ENCODE measurements at places on chromosomes 16 and 17.

DNA sequence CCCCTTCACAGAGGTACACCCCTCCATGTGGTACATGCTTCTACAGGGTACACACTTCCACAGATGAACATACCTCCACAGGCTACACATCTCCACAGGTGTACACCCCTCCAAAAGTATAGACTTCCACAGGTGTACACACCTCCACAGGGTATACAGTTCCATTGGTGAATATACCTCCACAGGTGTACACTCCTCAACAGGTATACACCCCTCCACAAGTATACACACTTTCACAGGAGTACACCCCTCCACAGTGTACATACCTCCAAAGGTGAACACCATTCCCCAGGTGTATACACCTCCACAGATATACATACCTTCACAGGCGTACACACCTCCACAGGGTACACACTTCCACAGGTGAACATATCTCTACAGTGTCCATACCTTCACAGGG, 9.4 kb downstream of the FOXN1 start:
- DNase-seq = no peak

DNA sequence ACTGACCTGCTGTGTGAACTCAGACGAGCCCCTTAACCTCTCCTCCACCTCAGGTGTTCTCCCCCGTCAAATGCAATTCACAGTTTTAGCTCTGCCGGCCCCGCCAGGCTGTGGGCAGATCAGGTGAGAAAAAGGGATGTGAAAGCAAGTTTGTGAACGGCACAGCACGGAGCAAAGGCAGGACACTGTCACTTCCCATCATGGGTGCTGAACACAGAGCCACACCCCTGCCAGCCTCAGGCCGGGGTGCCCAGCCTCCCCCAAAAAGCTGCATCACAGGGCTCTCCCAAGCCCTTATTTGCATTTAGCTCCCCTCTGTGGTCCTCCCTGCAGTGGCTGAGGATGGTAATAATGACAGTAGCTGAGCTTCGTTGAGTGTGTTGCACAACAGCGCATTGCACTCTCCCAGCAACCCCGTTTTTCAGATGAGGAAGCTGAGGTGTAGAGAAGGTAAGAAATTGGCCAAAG, 88.8 kb upstream of the TNRC6C start:
- DNase-seq = no peak

GRCh38 chr16:75983741-75984381, 257.6 kb upstream of the CPHXL start:
- no peak for DNase-seq

- DNase-seq = no peak
These were observed 1.6 kb downstream of the LASP1 start for GRCh38 chr17:38871247-38872015.

GRCh38 chr17:42190491-42191274, 3.6 kb downstream of the GHDC start:
- DNase-seq = no peak

DNA sequence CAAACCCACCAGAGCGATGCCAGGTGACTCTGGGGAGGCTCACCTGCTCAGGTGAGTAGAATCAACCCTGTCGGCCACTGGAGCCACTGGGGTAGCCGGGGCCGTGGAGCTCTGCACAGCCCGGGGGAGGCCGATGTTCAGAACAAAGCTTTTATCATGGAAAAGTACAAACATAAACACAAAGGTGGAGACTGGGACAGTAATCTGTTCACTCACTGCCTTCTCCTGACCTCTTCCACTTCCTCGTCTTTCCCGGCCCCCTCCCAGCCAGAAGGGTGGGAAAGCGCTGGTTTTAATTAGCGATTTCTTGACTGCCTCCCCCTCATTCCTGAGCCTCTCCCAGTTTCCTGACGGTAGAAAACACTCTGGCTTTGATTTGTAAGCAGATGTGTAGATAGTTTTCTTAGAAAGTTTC, 9.8 kb upstream of the TEX19 start:
- no peak for DNase-seq

GRCh38 chr16:15398618-15399316, 3.2 kb downstream of the MPV17L start:
- DNase-seq = no peak

DNA sequence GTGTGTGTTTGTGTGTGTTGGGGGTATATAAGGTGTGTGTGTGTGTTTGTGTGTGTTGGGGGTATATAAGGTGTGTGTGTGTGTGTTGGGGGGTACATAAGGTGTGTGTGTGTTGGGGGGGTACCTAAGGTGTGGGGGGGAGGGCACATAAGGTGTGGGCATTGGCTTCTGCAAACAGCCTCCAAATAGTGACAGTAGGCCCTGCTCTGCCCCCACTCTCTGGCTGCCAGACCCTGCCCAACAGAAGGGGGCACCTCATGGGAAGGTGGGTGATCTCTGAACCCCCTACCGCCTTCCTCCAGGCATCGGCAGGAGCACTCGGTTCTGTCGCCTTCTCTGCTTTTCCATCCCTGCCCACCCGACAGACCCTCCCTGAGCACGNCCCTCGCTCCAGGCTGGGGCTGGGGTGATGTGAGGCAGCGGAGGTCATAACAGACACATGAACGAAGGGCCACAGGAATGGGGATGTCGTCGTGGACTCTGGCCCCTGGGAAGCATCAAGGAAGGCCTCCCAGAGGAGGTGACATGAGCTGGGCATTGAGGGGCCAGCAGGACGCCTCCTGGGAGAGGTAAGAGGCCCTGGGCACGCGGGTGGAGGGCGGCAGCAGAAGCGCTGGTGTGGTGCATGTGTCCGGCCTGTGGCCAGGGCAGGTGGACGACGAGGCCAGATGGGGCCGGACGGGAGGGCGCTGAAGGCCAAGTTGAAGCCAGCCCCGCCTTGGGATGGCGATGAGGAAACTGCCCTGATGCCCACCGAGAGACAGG, 136.6 kb upstream of the RPH3AL start:
- DNase-seq = no peak

DNA sequence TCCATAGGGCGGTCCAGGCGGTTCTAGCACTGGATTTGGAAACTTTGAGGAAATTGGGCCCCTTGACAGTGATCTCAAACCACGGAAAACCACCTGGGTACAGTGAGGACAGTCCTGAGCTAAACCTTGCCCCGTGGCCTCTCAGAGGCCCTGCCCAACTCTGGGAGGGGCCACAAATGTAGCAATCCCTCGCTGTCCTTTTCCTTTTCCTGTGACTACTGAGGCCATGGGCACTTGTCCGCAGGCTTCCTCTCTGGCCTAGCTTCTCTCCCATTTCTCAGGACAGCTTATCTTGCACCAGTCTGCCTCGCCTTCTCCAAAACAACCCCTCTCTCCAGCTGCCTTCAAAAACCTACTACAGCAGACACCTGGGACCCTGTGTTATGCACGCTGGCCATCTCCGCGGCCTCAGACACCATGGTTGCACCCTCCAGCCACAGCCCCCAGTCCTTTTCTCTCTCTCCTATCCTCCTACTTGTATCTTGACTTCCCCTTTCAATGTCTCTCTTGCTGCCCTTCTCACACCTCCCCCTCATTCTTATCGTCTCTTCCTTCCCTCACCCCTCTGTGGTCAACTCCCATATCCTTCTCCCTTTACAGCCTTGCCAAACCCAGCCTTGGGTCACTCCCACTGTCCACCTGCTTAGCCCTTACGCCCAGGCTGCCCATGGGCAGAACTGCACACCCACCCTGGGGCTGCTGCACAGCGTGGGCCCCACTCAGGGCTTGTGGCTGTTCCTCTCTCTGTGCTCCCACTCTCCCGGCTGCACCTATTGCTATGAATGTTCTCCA, 7.6 kb downstream of the SCPEP1 start:
- no peak for DNase-seq

DNA sequence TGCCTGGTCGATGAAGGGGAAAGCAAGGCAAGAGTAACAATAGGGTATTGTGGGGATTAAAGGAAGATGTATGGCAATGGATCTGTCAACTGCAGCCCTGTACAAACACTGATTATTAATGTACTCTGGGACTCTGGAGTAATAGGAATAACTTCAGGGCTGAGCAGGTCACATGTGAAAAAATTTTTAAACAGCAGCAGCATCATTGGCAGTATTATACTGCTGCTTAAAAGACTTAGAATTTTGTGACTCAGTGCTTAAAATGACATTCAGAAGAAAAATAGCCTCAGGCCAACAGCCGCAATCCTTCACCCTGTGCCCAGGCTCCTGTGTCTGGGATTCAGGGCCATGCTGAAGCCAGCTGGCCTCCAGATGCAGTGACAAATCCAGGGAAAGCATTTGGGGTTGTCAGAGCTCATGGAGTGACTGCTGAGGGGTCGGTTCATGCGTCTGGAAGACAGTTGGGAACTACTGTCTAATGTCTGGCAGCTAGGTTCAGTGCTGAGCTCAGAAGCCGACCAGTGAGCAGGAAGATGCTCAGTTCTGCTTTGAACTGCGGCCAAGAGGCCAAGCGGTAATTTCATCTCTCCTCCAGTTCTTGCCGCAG, 22.2 kb downstream of the TEX2 start:
- no peak for DNase-seq

GRCh38 chr17:55962951-55963401, 190.3 kb upstream of the ANKFN1 start:
- no peak for DNase-seq

DNA sequence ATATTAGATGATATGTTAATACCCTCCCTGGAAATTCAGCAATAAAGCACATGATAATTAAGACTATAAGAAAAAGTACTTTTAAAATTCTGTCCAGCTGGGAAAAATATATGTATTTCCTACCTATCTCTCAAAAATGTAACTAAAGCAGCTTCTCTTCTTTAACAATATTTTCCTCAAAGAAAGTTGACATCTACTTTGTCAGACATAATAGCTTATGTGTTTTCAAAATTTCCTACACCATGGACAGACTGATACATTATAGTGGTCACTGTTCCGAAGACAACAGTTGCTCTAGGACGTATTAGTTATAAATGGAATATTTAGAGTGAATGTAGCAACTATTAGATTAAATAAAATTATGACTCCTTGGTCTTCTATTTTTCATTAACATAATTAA, 131.4 kb upstream of the NACA2 start:
- DNase-seq = no peak

GRCh38 chr17:66076546-66077190, 115.3 kb downstream of the CEP112 start:
- no peak for DNase-seq

DNA sequence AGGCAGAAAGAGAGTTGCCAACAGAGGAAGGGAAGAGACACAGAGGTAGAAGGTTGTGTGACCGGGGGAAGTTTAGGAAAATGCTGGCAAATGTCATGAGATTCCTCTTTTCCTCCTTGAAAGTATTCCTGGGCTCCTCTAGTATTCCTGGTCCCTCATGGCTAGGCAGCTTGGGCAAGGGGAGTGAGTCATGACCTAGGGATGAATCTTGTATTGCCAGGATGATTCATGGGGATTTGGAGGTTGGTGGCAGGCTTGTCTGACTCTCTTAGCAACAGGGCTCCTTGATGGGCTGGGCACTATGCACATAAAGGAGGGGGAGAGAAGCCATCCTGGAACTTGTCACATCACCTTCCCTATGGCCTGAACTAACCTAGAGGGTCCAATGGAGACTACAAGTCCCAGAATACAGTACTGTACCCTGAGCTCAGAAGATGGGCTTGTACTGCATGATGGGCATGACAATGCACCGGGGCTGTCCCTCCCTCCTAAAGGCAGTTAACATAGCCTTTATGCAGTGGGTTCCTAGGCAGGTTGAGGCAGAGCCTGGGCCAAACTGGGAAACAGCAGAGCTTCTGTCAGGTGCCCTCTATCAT, 2.1 kb upstream of the SEZ6 start:
- no peak for DNase-seq

DNA sequence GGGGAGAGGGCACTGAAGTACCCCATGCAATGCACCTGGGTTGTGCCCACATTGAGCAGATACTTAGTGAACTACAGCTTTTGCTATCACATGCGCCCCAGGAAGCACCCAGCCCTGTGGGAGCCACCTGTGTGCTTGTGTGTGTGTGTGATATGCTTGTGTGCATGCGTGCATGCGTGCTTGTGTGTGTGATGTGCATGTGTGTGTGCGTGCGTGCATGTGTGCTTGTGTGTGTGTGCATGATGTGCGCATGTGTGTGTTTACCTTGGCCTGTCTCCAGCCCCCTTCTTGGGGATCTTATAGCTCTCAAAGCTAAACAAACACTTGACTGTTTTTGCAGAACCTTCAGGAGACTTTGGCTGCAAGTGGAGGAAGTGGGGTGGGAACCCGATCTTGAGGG, 841 bp downstream of the C16orf89 start:
- DNase-seq = no peak

DNA sequence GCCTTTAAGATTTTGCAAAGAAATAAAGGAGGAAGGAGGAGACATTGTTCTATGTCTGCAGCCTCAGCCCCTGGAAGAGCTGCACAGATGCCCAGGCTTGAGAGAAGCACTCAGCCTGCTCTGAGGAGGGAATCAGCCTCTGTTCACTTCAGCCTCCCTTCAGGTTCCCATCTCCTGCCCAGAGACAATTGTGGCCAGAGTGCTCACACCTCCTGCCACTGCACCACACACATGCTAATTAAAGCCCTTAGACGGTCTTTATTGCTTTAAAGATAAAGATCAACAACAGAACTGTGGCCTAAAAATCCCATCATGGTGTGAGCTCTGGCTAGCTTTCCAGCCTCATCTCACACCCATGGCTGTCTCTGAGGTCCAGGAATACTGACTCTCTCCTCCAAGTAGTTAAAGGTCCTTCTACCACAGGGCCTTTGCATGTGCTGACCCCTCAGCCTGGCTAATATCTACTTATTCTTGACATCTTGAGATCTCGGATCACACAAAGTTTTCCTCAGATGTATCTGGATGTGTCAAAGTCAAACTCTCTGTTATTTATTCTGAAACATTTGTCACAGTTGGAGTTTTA, 33.8 kb downstream of the CHD9NB start:
- DNase-seq = no peak

DNA sequence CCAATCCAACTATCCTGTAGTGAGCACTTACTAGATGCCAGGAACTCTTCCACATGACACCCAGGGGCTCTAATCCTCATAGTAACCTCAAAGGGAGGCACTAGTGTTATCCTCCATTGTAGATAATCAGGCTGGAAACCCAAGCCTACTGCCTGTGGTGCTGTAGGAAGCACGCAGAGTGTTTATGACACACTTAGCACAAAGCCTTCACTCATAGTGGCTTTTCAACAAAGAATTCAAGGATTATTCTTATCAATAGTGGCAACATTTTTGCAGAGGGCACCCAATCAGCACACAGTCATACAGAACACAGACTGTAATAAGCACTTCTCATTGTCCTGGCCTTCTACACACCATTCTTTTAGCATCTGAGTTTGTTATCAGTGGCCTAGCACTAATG, 18.5 kb upstream of the SOX9 start:
- no peak for DNase-seq

DNA sequence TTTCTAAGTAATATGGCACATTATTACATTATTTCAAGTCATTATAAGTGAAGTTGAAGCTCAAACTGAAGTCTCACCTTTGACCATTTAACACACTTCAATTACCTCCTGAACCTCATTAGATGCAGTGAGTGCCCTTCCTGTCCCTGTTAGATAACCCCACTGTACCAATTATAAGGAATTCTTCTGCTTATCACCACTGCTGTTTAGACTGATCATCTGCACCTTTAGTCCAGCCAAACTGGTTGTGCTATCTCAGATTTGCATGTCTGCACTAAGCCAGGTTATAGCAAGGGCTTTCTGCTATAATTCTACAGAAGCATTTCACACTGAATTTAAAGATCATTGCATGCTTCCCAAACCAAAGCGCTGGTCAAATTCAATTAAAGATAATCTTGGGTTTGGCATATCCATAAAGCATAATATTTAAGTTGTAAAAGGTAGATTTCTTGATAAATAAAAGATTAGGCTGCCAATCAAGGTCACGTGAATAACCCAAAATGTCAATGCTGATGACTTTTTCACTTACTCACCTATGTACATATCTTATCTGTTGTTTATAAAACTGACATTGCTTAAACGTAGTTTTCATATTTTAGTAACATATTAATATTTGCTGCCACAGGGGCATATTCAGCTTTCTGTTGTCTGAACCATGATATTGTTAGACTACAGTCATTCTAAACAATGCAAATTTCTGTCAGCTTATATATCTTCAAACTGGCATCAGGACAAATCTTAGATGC, 11.9 kb downstream of the ITFG1 start:
- no peak for DNase-seq
